Activated naive CD4-positive, alpha-beta T cell treated with Interleukin-2 at 50 U/mL for 16 hours (primary cell): ENCODE measurements at places on chromosomes 5 and 9.

DNA sequence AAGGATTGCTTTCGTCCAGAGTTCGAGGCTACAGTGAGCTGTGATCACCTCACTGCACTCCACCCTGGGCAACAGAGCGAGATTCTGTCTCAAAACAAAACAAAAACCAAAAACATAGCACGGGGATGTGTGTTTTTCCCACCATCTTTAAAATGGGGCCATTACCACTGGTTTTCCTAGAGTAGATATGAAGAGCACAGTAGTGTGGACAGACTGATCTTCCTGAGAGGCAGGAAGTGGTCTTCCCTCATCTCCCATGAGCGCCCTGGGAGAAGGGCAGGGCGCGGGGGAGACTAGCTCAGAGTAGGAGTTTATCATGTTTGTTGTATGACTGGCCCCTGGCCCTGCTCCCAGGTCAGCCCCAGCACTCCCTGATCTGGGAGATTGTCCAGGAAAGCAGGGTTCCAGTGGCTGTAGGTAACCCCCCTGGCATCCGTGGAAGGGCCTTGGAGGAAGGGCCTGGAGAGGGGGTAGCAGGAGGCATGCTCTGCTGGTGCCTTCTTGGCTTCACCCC lies 2.3 kb downstream of the SUSD3 start:
- DNase-seq: peak; percentile 27

GRCh38 chr9:16012621-16013020 lies 459.8 kb downstream of the CCDC171 start:
- DNase-seq: no peak

GRCh38 chr5:172875505-172876279 lies 41.6 kb downstream of the ERGIC1 start:
- no peak for DNase-seq

DNA sequence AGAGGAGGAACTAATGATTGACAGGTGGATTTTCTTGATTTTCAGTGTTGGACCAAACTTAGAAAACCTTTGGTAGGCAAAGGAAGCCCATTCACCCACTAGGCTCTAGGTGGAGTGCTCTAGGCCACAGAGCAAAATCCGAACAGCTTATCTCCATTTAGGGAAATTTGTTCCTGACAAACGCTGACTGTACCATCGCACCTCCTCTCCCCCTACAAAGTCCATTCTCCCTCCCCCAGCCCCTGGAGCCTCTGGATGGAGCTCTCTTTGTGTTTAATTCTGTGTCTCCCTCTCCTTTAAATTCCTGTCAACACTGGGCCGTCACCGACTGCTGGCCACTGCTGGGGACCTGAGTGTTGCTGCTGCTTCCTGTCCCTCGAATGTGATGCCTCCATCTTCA lies 350.1 kb upstream of the IRX2 start:
- no peak for DNase-seq

DNA sequence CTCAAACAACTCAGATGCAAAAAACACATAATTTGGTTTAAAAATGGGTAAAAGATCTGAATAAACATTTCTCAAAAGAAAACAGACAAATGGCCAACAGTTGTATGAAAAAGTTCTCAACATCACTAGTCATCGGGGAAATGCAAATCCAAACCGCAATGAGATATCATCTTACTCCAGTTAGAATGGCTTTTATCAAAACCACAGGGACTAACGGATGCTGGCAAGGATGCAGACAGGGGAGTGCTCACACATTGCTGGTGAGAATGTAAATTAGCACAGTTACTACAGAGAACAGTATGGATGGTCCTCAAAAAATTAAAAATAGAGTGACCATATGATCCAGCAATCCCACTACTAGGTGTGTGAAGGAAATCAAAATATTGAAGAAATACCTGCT lies 589.1 kb upstream of the ADAMTS16 start:
- no peak for DNase-seq

GRCh38 chr5:33975852-33976251 lies 8.6 kb downstream of the SLC45A2 start:
- no peak for DNase-seq

GRCh38 chr9:116145036-116145435 lies 8.6 kb upstream of the PAPPA start:
- DNase-seq: no peak

- no peak for DNase-seq
These were observed 7.5 kb downstream of the KIF3A start for GRCh38 chr5:132729896-132730295.

GRCh38 chr5:38462976-38463633 lies 93.3 kb downstream of the LIFR start:
- no peak for DNase-seq
